ENCODE measurements at places on chromosomes 6 and 20.
A peak's percentile ranks its signal among the peaks of the same experiment; 100 is the strongest.

DNA sequence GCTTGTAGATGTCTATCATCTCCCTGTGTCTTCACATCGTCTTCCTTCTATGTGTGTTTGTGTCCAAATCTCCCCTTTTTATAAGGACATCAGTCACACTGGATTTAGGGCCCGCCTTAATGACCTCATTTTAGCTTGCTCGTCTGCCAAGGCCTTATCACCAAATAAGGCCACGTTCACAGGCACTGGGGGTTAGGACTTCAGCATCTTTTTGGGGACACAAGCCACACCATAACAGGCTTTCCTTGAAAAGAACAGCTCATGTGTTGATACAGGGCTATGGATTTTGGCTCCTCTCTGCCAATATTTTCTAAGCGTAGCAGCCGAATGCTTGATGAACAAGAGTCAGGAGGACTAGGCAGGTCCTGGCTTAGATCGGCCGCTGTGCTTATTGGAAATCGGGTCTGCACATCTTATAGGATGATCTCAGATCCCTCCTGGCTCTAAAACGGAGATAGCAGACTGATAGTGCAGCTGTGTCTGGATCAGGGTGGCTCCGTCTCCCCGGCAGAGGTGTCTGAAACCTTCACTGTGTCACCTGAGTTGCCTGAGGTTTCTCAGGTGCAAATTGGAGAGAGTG lies 16.2 kb upstream of the TMEM181 start:
- no peak for DNase-seq

- no peak for DNase-seq
These were observed 102.2 kb downstream of the UNC5CL start for GRCh38 chr6:40936818-40937251.

DNA sequence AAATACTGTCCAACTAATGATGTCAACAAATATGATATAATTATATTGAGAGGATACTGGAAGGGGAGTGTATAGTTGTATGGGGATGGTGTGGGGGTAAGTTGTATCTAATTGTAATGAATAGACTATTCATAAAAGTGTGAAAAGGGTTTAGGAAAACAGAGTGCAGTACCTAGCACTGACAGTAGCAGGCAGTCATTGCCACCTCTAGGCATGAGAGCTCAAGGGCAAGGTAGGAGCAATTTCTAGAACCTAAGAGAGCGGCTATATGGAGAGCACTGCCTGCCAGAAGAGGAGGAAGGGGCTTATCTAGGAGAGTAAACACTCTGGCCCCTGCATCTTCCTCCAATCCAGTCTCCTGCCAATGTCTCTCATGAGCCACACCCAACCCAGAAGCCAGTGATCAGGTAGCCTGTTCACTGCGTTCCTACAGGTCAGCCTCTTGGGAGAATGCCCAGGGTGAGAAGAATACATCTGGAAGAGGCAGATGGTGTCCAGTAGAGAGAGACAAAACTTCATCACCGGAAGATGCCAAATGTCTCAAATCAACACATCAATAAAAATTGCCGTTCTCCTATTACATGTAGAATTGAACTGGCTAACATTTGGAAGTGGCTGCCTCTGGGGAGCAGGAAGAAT lies 200.0 kb downstream of the LY86 start:
- DNase-seq: peak; percentile 39

DNA sequence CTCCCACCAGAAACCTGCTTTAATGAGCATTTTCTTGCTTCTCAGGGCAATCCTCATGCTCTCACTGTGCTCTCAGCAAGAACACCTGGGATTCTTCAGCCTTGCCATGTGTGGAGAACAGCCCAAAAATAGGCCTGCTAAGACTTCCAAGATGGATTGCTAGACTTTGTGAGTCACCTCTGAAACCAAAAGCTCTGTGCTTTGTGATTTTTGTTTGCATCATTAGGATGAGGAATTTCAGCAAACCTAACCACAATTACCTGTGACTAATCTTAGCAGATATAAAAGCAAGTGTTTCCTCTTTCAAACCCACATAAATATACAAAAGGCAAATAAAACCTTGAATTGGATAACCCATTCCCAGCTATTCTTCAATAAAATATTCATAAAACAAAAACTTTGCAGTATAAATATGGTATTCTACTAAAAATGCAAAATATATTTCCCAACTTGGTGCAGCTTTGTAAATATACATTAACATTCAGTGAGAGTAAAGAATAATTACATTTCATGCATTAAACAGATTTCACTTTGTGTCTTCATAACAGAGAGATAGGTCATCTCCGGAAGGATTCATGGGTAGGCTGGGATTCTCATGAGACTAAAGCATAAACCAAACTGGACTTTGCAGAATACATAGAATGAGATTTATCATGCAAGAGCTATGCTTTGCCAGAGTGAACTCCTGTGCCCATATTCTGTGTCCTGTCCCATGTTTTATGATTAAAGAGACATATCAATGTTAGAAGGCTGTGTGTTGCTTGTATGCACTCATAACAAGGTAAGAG lies 33.5 kb downstream of the TPBG start:
- no peak for DNase-seq

- no peak for DNase-seq
These were observed 415.6 kb upstream of the RNF217 start for GRCh38 chr6:124546601-124547000.

DNA sequence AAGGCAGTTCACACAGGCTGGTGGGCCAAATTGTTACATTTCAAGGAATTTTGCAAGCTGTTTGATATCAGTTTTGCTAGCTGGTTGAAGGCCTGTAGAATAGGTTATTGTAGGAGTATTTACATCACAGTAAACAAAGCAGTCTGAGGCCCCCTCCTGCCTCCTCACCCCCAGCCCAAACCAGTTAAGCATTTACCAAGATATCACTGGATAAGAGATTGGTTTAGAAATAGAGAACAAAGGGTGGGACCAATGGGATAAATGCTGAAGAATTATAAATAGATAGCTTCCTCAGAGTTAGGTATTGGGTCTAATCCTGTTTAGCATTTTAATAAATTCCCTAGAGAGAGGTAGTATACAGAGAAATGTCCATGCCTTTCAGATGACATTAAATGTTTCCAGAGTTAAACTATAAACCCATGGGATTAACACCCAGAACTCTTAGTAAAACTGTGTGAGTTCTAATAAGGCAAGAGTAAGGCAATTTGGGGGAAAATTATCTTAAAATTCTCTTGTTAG lies 2.3 kb upstream of the PHACTR2 start:
- no peak for DNase-seq

GRCh38 chr6:155778336-155778735 lies 322.7 kb upstream of the NOX3 start:
- no peak for DNase-seq
